Activated naive CD8-positive, alpha-beta T cell treated with anti-CD3 and anti-CD28 coated beads, Interleukin-2, amount 50 U/mL, for 16 hours (primary cell): ENCODE measurements at places on chromosomes 2 and 18.

GRCh38 chr2:168538534-168538933 is 82.5 kb downstream of the CERS6 start:
- DNase-seq, result no peak

- DNase-seq, result no peak
Observed at GRCh38 chr18:51617167-51617566, 419.7 kb upstream of the MEX3C start.

DNA sequence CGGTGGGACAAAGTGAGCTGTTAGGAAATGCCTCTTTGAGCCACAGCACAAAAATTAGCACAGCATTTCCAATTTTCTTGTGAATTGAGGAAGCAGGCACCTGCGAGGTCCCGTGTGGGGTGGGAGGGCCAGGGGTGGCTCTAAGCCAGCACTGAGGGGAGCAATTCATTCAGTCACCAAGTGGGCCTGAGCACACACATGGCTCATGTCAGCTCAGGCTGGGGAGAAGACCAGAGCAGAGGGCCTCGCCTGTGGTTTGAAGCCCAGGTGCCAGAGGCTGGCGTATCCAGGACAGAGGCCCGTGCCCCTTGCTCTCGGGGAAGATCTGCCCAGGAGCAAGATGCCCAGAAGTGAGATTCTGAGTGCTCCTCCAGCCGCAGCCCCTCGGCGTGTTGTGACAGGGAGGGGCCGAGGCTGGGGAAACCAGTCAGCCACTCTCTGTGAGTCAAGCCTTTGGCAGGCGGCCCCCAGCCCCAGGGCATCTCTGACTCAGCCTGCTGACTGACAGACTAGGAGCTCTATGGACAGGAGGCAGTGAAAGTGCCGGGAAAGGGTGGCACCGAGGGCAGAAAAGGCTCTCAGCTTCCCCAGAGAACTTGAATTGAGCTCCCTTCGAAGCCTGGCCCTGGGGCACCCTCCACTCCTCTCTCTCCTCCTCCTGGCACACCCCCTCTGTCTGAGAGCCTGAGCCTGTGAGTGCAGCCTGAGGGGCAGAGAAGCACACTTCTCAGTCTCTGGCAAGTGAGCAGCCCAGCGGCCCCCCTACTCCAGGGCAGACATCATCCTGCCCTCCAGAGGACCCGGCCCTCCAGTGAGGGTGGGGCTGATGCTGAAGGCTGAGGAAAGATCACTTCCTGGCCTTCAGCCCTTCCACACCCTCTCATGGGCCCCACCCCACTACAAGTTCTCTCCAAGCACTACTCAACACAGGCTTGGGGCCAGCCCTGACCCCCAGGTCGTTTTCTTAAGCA is 32.3 kb downstream of the CYP26B1 start:
- no peak for DNase-seq

- DNase-seq, result no peak
Observed at GRCh38 chr2:103880081-103880834, 973.7 kb upstream of the POU3F3 start.

DNA sequence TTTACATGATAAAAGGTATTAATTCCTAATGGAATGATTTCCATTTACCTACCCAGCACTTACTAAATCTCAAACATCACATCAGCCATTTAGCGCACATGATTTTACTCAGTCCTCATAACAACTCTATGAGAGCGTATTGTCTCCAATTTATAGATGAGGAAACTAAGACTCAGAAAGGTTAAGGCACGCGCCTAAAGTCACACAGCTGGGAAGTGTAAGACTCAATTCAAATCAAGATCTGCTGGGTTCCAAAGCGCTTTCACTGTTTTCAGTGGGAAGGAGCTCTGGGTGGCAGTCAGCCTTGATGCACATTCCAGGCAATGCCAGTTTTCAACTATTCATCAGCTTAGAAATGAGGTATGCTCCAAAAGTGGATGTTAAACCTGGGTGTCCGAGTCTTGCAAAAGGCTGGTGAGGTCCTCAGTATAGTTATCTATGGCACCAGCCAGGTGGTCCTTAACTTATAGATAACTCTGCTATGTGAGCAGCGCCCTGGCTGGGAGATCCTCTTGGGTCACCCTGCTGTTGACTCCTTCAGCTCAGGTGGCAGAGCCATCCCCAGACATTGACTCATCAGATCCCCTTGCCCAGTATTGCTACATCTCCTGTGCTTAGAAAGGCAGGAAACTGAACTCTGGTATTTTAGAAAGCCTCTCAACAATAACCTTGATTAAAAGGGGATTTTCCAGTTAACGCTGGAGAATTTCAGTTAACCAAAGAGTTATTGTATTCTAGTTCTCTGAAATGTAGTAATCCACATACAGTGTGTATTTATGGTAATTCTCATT is 47.1 kb downstream of the SLC4A1AP start:
- no peak for DNase-seq

DNA sequence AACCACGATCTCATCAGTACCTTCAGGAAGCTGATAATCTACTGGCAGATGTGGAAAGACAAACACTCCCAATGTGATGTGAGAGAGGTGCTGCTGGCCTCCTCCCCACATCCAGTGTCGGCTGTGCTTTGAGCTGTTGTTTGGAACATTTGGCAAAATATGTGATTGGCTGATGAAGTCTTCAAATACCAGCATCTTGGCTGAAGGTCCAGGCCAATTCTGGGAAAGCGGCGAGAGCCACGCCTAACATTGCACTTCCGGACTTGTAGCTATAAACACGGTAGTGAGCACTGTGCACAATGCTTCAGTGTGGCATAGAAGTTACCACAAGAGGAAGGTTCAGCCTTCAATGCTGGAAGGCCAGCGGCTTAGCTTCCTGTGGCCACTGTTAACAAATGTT is 198.8 kb downstream of the DCDC2C start:
- DNase-seq, result no peak

GRCh38 chr2:159066541-159067156 is 98.2 kb downstream of the TANC1 start:
- no peak for DNase-seq

- DNase-seq, result no peak
Observed at GRCh38 chr18:45565280-45565970, 49.9 kb upstream of the SLC14A2 start.

DNA sequence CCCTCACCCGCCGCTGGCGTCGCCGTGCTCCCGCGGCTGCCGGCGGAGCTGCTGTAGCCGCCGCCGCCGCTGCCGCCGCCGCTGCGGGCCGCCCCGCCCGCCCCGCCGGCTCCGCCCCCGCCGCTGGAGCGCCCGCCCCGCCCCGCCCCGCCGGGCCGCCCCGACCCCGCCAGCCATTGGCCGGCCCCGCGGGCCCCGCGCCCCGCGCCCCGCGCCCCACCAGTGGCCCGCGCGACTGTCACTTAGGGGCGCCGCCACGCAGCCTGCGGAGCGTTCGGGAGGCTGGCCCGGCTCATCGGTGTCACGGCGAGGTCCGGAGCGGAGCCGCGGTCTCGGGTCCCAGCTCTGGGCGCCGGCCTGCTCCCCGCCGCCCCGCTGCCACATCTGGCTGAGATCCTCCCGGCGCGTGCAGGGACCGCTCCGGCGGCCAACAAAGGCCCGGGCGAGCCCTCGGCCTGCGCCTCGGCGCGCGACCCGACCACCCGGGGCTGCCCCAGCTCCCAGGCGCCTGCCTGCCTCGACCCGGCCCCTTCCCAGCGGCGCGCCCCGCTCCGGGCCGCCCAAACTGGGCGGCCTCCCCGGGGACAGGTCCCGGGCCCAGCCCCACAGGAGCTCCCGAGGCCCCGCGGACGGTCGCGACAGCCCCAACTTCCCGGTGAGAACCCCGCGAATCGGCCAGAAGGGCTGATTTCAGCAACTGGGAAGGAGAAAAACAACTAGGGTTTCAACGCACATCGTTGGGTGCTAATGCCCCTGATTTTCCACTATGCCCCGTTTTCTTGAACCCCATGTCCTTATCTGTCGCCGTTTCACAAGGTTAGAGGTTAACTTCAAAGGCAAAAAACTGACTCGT is at the start of gene MGAT4A:
MGAT4A (minus strand) TSS at position 92 of the 853 bp plus-strand sequence. CDS start 4,800 bp downstream, outside the sequence.
- DNase-seq, result peak; percentile 50

DNA sequence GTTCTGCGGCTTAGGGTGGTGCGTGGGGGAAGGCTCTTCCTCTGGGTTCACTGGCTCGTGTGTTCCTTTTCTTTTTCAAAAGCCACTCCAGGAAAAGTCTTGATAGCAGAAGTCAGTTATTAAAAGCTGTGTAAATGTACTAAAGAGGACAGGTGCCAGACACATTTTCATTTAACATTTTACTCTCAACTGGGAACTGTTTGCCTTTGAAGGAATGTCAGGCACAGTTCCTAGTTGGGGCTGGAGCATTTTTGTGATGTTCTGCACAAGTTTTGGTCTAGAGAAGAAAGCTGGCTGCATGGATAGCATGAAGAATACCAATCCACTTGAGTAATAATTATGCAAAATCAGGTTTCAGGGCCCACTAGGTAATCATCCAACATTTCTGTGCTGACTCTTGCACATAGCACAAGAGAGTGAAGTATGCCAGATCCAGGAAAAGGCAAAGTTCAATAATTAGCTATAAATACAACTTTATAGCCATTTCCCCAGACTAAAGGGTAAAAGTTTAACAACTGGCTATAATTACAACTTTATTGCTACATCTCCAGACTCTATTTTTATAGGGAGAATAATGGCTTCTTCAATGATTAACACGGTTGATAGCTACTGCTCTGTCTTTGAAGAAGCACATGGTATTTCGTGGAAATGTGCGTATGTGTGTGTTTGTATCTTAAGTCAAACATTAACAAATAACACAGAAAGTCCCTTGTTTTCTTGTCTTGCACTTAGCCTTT is 16.2 kb downstream of the SCYGR8 start:
- DNase-seq, result no peak

GRCh38 chr2:117961201-117961600 is 52.7 kb downstream of the CCDC93 start:
- no peak for DNase-seq

- no peak for DNase-seq
Observed at GRCh38 chr18:35525795-35526494, 28.2 kb upstream of the INO80C start.

DNA sequence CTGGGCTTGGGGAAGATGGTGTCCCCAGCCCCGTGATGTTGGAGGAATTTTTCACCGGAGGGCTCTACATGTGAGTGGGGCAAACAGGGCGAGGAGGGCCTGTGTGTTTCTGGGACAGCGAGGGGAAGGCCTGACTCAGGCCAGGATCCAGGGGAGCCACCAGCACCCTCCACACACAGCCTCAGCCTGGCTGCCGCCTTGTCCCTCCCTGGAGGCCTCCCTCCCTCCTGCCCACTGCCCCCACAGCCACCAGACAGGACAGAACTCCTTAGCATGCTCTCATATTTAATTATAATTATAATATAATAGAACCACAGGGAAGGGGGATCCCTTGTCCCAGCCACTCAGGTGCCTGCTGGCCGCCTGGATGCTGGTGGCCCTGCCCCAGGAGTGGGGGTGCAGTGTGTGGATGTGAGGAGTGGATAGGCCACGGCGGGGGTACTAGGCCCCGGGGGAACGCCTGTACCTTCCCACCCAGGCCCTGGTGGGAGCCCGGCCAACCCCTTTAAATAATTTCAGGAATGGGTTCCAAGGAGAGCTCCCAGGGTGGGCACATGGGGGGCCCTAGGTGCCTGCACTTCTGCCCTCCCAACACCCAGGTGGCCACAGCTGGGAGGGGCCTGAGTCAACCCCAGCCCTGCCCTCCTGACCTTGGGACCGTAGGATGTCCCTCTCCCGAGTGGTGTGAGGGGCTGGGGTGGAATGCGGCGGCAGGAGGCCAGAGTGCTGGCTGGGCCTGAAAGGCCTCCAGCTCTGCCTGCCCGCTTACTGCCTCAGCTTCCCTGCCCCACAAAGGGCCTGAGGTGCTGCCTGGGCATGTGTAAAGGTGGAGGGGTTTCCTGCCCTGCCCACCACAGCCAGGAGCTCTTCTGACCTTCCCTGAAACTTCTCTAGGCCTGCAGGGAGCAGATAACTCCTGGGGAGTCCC is 8.8 kb downstream of the PDCD1 start:
- DNase-seq, result no peak

GRCh38 chr18:77470569-77471413 is 221.1 kb downstream of the GALR1 start:
- DNase-seq, result no peak

- no peak for DNase-seq
Observed at GRCh38 chr2:74001781-74002504, 17.2 kb downstream of the TET3 start.

GRCh38 chr2:100513650-100514049 is 43.4 kb downstream of the NMS start:
- DNase-seq, result no peak

- no peak for DNase-seq
Observed at GRCh38 chr2:142914507-142915313, 37.2 kb downstream of the KYNU start.

- no peak for DNase-seq
Observed at GRCh38 chr2:143875295-143876233, 644.4 kb downstream of the ZEB2 start.

DNA sequence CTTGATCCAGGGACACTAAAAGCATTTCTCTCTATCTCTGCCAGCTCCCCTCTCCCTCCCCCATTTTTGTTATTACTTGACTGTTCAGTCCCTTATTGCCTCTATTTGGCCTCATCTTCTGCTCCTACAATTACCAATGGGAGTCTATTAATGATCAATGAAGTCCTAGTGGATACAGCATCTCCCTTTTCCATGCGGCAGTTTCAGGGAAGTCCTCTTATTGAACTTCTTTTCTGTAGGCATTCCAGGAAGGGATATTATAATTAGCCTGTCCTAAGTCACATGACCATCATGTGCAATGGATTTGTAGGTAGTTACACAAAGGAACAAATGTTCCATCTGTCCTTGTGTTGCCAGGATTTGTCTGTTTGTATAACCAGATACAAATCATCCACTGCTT is 495.1 kb upstream of the CNTNAP5 start:
- no peak for DNase-seq

DNA sequence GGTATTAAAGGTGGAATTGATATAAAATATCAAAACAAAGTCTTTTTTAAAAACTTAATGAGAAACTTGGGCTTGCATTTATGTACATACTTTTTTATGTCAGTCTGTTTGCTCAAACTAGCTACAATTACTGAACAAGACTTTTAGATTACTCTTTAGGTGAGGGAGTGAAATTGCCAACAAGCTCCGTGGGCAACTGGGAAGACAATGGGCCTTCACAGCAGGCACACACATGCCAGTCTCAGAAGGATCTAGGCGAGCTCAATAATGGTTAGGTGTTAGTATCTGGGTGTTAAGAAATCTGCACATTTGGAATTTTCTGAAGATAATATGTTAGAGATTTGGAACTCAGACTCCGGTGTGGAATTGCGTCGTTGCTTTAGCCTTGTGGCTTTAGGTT is 23.0 kb upstream of the MAL start:
- no peak for DNase-seq

- no peak for DNase-seq
Observed at GRCh38 chr18:49655266-49656072, 93.6 kb downstream of the LIPG start.
